ENCODE measurements at places on chromosomes 12 and 14.

DNA sequence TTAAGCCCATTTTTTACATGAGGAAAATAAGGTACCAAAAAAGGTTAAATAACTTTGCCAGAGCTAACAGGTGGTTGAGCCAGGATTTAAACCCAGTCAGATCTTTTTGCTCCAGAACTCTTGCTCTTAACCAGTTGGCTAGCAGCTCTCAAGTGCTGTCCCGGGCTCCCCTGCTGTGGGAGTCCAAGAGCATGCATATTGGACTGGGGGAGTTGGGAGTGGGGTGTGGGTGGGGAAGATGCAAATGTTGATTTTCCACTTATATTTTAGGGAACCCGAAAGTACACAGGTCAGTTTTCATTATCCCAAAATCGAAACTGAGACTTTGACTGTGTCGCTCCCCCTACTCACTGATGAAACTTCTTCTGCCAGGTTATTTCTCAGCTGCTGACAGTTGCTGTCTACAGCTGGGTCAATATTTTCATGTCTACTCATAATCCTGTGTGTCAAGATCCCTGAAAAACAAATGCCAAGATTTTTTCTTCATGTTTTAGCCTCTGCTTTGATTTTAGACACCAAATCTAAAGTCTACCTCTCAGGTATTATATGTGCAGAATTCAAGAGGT lies 172.3 kb upstream of the TMPO start:
- DNase-seq = no peak

GRCh38 chr12:109571773-109572505 lies 1.4 kb downstream of the MMAB start:
- DNase-seq = no peak

DNA sequence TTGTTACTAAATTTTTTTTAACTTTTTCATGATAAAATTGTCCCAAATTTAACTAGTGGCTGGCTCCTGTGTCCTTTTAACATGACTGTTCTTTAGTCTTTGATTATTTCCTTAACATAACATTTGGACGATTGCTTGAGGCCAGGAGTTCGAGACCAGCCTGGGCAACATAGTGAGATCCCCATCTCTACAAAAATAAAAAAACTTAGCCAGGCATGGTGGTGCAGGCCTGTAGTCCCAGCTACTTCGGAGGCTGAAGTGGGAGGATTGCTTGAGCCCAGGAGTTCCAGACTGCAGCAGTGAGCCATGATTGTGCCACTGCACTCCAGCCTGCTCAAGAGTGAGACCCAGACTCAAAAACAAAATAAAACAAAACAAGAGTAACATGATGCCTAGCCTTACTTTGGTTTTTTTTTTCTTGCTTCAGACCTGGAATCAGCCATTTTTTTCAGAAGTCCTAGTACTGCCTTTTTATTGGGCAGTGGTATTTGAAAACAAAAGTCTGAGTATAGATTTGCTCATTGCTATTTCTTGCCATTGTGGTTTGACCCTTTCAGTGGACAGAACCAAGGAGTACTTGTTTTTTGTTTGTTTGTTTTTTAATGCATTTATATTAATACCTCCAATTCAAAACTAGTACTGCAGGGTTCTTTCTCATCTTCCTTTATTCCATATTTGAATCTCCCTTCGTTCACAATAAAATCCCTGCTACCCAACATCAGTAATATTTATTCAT lies 4.8 kb downstream of the TOGARAM1 start:
- DNase-seq = peak; percentile 46

- no peak for DNase-seq
These were observed 92.8 kb downstream of the SLC15A5 start for GRCh38 chr12:16184681-16185080.

- DNase-seq = no peak
These were observed 12.3 kb upstream of the KRT74 start for GRCh38 chr12:52585946-52586345.

DNA sequence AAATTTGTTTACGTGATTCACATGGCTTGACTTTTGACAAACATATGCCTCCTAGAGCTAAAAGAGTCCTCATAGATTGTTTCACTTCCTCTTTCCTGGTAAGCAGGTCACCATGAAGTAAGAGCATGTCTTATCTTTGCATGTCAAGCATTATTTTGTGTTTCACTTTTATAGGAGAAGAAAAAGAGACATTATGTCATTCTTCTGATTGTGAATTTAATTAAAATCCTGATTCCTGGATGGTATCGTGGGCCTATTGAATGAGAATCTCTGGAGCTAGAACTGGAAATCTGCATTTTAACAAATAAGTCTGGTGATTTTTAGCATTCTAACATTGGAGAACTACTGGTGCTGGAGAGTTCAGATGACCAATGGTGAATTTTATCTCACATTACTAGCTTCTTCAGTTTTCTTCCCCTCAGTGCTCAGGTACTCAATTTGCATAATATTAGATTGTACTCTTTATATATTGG lies 218.6 kb upstream of the ATP2B1 start:
- no peak for DNase-seq

- peak; percentile 38 for DNase-seq
These were observed 48.3 kb downstream of the NPAS3 start for GRCh38 chr14:32986791-32987540.

GRCh38 chr14:93564918-93565317 lies 134.2 kb downstream of the UNC79 start:
- no peak for DNase-seq

GRCh38 chr14:69153152-69153872 lies 393 bp upstream of the DCAF5 start:
- peak; percentile 90 for DNase-seq

DNA sequence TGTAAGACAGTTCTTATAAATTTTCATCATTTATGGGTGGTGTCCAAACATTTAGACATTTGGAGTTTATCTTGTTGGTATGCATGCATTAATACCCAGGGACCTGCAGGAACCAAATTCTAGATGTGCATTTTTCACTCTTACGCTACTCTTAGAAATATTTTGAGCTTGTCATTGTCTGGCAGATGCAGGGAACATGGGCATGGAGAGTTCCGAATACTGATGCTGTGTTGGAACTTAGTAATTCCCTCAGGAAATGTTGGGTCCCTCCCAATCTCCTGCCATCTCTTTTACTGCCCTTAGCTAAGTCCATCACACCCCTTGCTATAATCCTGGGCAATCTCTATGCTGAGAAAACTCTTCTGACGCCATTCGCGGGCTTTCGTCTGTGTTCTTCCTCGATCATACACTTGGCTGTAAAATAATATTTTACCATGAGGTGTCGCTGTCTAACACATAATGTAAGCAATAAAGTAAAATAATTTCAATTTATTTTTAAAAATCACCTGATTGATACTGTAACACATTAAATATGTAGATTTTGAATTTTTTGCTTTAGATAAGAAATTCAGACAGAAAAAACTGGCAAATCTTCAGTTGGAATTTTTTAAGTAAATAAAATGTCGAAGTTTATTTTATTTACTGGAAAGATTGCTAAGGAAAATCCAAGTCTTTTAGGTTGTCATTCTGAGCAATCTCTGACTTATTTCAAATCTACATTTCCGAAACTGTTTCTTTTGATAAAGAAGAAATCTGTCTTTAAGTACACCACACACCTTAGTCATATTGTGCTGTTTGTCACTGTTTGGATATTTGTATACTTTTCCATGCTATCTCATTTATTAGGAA lies 304.1 kb upstream of the SSTR1 start:
- DNase-seq = peak; percentile 71

DNA sequence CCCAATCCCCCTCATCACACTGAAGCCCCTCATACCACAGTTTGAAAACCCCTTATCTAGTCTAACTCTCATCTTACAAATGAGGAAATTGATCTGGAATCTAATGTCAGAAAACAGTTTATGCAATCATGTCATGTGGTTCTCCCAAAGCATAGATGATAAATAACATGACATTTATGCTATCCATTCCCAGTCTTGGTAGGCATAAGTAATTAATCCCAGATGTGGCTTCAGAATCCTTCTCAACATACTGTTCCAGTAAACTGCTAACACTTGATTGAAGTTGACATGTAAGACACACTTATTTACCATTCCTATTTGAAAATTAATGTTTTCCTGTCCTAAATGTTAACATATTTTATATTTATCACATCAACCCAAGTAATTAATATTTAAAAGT lies 168.7 kb downstream of the GALC start:
- peak; percentile 21 for DNase-seq

DNA sequence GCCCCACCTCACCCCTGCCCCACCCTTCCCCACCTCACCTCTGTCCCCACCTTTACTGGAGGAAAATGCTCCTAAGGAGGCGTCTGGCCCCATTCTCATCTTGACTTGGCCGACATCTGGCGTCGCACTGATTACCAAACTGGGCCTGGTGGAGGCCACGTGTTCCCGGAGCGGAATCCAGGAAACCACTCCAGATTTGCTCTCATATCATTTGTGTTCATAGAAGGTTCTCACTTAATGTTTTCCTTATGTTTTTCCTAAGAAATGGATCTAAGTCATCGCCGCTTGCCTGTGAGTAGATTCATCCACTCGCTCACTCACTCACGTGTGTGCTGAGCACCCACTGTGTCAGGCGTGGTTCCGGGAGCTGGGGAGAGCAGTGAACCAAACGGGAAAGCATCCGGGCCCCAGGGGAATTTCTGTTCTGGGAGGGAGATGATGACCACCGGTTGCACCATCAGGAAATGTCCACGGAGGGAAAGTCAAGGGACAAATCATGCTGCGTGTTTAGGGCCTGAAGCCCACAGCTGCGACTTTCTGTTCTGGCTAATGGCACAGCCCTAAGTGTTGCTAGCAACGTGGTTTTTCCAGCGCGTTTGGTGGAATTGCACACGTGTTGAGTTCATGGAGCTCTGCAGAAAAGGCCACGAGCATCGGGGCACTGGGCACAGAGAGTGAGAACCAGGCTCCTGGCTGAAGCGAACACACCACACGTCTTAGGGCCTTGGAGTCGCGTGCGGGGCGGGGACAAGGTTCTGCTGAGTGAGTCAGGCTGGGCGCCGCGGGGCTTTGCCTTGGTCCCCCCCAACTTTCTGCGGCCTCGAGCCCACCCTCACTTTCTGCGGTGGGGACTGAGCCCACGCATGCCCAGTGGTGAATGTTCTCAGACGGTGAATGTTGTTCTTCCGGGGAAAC lies 57.7 kb downstream of the ADGRD1 start:
- DNase-seq = peak; percentile 29

- DNase-seq = no peak
These were observed 33.2 kb upstream of the KICS2 start for GRCh38 chr12:64255249-64255648.

- peak; percentile 60 for DNase-seq
These were observed 62.8 kb downstream of the VWF start for GRCh38 chr12:6061660-6062059.

DNA sequence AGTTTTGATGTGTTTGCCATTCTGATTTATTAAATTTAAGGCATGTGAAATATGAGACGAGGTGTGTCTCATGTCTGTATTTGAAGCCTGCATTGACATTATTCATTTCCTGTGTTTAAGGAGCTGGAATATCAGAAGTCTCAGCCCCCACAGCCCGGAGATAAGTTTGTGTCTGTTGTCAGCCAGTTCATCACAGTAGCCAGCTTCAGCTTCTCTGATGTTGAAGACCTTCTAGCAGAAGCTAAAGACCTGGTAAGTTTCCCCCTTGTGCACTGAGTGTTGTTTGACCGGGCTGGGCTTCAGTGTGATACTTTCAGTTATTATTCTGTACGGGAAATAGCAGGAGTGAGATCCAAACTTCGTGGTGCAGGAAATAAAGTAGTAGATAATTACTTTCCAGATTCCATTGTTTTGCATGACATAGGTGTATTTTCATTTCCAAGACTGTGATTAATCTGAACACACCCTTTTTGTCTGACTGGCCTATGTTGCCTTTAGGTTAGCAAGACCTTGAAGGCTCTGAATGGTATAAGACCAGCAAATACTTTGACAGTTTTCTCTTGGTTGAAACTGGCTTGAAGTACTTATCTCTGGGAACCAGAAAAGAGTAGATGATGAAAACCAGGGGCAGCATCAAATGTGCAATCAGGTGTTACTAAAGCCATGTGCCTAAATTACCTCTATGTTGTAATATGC lies 101.5 kb downstream of the GPR135 start:
- peak; percentile 40 for DNase-seq

DNA sequence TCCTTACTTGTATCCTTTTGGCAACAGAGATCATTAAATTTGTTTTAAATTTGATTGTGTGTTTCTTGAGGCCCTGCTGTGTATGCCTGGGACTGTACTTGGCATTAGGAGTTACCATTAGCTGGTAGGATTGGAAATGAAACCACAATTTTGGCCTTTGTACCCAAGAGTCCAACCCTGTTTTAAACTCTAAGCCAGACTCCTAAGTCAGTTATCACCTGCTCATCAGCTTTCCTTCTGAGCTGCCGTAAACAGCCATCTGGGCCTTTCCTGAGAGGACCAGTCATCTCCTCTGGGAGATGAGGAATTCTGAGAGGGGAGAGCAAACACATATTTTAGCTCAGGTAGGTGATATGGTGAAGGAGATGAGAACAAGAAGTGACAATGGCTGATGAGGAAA lies 74.3 kb upstream of the SRSF5 start:
- DNase-seq = no peak

DNA sequence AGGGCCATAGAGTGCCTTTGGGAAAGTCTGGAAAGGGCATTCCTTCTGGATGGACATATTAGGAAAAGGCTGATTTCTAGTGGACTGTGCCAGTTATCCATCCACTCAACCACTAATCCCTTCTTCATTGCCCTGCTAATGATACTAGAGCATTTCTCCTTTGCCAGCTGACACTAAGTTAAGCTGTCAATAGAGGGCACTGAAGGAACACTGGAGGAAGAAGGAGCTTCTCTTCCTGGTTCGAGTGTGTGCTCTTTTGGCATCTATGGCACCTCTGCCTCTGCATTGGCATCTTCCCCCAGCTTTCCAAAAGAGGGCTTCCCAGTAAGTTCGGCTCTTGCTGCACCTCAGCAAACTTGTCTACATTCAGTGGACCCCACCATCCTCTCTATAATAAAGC lies 165.4 kb downstream of the DERA start:
- DNase-seq = peak; percentile 45

DNA sequence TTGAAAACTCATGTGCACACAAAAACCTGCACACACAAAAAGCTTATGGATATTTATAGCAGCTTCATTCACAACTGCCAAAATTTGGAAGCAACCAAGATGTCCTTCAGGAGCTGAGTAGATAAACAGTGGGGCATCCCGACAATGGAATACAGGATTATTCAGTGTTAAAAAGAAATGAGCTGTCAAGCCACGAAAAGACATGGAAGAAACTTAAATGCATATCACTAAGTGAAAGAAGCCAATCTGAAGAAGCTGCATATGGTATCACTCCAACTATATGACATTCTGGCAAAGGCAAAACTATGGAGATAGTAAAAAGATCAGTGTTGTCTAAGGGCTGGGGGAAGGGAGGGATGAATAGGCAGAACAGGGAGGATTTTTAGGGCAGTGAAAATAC lies 5.2 kb upstream of the TPCN1 start:
- no peak for DNase-seq

Data from fibroblast of mammary gland (primary cell).